ENCODE measurements at places on chromosomes 4 and X.

DNA sequence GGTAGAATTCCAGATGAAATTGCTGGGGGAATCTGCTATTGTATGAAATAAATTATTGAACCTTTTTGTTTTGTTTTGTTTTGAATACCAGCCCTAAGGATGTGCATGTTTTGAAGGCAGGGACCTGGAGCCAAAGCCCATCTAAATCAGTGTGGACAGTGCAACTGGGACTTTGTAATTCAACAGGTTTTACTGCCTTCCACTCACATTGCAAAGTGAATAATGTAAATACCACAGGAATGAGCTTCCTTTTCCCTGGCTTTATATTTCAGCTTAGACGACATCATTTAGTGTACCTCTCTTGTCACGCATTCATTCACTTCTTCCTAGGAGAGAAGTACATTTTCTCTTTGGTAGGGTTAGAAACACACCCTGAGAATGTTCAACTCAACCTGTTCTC, 795.0 kb downstream of the CENPC start:
- no peak for DNase-seq

DNA sequence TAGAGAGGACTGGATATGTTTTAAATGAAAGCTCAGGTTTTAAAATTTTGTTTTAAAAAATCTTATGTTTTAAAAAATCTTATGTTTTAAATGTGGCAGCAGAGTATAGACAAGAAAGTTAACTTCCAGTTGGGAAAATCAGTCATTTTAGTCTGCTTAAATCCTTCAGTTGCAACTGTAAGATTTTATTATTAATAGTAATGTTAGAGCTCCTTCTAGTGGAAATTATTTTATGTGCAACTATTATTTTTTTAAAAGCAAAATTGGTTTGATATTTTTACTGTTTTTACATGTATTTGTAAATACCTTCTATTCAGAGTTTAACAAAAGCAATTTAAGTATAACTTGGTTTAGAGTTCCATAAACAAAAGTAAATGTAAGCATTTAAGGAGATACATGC, 8.5 kb upstream of the NUDT6 start:
- DNase-seq = no peak

- no peak for DNase-seq
Observed at GRCh38 chrX:8679550-8679949, 52.4 kb downstream of the ANOS1 start.

DNA sequence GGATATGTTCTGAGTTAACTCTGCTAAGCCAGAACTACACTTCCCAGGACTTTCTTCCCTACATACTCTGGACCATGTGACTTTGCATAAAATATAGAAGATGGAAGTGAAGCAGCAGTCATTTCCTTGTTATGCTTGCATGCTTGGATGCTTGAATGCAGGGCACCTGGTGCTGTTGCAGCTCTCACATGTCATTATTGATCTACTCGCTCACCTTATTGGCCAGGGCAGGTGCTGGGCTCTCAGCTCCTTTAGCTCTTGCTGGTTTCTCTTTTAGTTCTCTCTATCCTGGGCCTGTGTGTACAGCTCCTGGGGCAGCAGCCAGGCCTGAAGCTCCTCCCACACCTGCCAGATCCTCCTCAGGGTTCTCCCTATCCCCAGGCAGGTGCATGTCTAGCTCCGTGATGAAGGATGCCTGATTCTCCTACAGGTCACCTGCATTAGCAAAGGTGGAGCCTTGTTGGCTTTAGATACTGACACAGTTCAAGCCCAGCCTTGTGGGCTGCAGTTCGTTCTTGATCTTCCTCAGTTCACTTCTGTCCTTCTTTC, 53.3 kb downstream of the MED28 start:
- DNase-seq = no peak
